Daoy (cell line): ENCODE measurements at places on chromosomes 5 and 9. TPM values are rescaled to one million over a fixed set of nuclear protein-coding genes. Genes with fewer than 3 reads are reported as not detected.
A peak's percentile ranks its signal among the peaks of the same experiment; 100 is the strongest.

GRCh38 chr9:121860744-121861143, 209.3 kb downstream of the DAB2IP start:
- DNase-seq, result peak; percentile 89

The GPR151 gene
- not detected in 2 replicates for total RNA-seq

DNA sequence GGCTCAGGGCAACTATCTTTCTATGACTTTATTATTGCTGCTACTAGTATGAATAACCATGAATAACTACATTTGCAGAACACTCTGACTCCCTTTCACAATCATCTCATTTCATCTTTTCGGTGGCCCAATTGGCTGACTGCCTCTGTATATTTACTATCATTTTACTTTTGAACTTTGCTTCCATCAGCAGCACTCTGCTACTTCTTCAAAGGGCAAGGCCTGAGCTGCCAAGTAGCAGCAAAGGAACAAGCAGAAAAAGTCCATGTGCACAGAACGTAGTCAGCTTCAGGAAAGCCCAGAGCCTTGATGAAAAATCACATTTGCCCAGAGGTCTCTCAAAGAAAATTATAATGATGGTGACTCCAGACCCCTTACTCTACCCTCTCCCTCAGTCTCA, 214.5 kb upstream of the PUM3 start:
- no peak for DNase-seq

The RNF20 gene
- total RNA-seq, result 57.2 and 65.3 TPM in 2 replicates

DNA sequence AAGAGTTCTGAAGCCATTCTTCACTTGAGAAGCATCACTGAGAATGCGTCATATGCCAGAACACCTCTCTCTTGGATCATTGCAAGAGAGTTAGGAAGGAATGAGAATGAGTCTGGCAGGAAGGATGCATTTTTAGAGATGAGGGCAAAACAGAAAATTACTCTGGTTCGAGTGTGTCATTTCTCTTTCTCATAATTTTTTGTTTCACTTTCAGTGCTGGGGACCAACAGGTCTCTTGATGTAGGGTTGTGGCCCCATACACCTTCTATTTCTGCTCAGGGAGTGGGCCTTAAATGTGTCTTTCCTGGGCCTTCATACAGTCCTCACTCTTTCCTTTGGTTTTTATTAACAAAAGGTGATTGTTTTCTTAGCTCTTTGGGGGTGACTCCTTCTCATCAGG, 302.4 kb downstream of the NR3C1 start:
- DNase-seq, result no peak

DNA sequence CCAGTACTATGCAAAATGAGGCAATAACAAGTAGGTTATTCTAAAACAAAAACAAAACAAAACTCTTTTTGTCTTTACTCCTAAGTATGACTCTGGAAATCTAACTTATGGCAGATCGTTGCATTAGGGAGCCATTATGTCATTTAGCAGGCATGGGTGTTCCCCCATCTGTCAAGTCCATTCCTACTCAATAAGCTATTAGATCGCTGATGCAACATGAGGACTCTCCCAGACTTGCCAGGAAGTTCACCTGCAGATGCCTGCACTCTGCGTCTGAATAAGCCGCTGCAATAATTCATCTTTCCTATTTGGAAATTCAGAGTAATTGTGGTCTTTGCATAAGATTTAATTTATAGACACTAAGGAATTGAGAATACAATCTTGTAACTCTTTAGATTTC, 585.0 kb downstream of the KIF4B start:
- DNase-seq, result no peak

DNA sequence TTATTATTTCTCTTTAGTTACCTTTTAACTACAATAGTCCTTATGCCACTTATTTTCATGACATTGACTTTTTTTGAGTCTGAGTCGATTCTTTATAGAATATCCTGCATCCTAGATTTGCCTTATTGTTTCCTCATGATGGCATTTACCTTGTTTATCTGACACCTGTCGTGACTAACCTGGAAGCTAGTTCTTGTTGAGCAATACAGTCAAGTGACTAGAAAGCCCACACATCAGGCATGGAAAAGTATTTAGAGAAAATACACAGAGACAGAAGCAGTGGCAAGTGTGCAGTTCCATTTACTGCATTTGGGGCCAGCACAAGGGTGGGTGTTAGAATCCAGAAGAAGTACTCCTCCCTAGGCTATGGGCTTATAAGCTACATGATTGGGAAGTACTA, 97.8 kb downstream of the ERMP1 start:
- no peak for DNase-seq

DNA sequence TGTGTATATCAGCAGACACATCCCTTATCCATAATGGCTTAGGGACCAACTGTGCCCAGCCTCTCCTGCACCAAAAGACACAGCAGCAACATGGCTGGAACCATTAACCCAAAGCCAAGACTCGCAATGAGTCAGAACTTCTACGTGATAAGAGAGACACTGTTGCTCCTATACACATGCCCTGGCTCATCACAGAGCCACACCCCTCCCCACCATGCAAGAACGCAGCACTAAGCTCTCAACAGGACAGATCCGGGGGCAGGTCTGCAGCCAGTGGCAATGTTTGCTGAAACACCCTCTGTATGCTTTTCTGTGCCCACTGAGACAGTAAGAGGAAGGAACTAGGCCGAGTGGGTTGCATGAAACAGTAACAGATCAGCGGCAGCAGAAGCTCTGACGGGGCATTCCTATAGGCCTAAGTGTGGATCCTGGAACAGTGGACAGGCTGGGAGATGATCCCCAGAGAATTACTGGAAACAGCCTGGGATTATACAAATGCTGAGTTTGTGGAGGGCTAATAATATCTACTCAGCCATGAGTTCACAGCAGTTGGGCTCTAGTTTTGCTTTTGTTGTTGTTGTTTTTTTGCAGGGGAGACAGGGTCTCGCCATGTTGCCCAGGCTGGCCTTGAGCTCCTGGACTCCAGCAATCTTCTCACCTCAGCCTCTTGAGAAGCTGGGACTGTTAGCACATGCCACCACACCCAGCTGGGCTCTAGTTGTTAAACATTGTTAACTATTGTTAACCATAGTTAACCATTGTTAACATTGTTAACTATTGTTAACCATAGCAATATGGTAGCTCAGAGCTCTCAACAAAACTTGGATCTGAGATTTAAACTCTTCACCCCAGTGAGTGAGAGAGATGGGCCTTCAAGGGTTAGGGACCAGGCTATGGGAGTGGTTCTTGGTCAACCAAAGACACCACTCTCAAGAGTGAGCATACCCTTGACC, 41.0 kb downstream of the B4GALT1 start:
- peak; percentile 52 for DNase-seq

DNA sequence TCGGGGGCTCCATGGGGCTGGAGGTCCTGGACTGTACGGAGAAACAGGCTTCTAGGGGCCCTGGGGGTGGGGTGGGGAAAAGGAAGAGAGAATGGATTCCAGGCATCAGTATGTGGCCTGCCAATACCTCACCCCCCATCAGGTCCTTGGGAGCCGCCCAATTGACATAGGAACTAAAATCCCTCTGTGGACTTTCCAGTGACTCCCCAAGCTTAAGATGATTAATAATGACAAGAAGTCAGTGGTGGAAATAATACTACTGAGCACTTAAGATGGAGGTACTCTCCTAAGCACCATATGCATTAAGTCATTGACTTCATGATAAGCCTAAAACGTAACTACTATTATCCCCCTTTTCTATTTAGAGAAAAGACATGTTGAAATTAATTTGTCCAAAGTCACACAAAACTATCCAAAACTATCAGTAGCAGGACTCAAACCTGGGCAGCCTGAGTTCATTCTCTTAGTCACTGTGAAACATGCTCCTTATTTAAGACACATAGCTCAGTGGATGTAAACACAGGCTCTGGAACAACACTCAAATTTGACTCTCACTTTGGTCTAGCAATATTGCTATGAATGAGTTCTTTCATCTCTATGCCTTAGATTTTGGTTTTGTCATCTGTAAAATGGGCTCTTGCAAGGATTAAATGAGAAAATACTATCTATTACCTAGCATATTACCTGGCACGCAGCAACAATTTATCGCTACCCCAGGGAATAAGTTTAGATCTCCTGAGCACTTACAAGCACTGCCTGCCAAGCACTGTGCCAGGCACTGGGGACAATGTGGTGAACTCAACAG, 9.5 kb downstream of the SPRY4 start:
- DNase-seq, result no peak

- DNase-seq, result peak; percentile 50
Measured at GRCh38 chr5:154757814-154758406, 2.7 kb downstream of the LARP1 start.

GRCh38 chr5:14034963-14035362, 90.5 kb upstream of the DNAH5 start:
- peak; percentile 47 for DNase-seq

The FRMPD1 gene
- 0.03 and 0.06 TPM in 2 replicates for total RNA-seq

The BAAT gene
- 0.29 TPM in 1 of 2 replicates, not detected in the other for total RNA-seq

GRCh38 chr9:129027224-129027684, 877 bp downstream of the SH3GLB2 start:
- DNase-seq, result no peak

DNA sequence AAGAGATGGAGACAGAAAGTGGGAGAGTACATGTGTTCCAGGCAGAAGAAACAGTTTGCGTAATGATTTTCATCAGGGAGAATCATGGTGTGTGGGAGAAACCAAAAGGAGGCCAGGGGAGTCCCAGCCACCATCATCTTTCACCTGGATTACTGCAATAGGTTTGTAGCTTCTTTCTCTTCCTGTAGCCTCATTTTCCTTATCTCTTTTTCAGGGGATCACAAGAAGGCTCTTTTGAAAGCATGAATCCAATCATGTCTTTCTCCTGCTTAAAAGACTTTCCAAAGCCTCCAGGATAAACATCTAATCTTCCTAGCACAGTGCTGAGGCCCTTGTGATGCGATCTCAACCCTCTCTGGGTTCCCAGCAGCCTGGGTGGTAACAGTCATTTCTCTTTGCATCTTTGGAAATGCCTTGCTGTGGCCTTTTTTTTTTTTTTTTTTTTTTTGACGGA, 10.3 kb upstream of the GPBP1 start:
- no peak for DNase-seq

DNA sequence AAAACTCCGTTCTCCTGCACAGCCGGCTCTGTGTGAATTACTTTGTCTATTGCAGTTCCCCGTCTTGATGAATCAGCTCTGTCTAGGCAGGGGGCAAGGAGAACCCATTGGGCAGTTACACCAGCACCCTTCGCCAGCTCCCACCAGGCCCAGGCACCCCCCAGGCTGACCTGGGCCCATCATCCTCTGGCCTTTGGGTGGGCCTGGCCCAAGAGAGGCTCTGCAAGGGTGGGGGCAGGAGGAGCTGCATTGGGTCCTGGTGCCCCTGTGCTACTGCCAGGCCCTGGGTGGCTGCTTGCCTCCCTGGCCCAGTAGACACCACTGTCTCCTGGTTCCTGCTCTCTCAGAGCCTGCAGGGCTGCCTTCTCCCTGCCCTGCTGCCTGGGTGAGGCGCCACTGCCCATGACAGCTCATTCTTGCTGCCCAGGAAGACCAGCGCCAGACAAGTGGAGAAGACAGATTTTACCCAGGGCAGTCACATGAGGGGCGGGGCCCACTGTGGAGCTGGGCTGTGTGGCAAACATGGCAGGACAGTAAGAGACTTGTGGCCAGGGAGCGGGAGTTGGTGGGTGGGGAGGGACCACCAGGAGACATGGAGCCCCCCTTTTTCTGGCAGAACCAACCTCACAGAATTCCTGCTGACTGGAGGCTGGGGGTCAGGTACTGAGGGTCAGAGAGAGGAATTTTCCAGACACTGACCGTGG, 67.2 kb downstream of the MRPL36 start:
- no peak for DNase-seq

DNA sequence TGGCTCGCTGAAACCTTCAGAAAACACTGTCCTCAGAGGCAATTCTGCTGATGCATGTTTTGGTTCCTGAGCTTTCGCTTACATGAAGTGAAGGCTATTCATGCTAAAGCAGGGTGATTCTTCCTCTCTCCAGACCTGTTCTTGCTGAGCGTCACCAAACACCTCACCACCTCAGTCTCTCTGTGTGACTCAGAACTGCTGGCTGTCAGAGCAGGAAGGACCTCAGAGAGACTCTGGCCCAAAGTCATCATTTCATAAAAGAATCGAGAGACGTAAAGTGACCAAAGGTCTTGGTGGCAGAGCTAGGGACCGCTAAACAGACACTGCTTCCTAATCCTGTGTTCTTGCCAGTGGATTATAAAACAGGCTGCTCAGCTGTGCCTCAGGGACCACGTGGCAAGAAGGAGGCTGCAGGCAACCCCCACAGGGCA, 73.8 kb downstream of the LHFPL2 start:
- DNase-seq, result peak; percentile 46

The TTF1 gene
- 40.8 and 41.7 TPM in 2 replicates for total RNA-seq

DNA sequence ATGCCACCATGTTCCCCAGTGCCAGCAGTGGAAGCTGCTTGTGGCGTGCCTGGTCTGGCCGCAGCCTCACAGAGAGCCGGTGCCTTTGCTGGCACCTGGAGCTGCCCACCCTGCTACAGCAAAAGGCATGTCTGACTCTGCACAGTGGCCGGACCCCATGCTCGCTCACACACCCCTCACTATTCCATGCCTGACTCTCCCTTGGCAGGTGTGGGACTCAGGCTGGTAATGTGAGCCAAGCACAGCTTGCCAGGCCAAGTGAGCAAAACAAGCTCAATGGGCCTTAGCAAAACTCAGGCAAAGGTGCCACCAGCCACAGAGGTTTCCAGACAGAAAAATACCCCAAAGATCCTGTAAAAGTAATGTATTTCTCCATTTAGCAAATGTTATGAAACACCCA, 15.5 kb downstream of the GNA14 start:
- no peak for DNase-seq

DNA sequence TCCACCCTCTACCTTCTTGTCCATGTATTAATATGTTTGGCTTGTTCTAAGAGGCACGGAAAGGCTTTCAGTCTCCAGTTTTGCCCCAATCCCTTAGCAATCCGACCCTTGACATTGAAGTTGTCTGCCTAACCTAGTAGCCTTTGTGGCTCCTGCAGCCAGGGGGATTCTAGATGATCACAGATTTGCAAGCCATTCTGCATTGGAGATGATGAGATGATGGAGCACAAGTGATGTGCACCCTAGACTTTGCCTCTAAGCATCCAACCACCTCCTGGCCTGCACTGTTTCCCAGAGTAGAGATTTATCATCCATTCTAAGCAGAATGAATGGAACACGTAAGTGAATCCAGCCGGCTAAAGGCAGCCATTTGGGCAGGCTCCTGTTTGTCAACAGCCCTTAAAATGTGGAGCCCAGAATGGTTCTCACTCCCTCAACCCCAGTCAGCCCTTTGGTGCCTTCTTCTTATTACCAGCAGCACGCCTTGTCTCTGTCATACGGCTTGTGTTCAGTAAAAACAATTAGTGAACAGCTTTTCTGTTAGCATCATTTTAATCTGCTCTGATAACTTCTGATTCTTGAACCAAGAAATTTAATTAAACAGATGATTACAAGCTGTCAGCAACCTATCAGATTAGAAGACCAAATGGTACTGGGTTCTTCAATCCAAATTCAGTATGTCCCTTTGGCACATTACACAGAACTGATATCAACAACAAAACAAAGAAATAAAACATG, 5.7 kb upstream of the TRAF1 start:
- no peak for DNase-seq

The DND1 gene
- total RNA-seq, result 0.69 and 1.4 TPM in 2 replicates

GRCh38 chr5:41790038-41790776, 80.0 kb downstream of the OXCT1 start:
- DNase-seq, result no peak
